ENCODE measurements at places on chromosomes 4 and X. TPM values are rescaled to one million over a fixed set of nuclear protein-coding genes. Genes with fewer than 3 reads are reported as not detected.
A peak's percentile ranks its signal among the peaks of the same experiment; 100 is the strongest.

- DNase-seq: no peak
These were observed 64.1 kb upstream of the PDGFRA start for GRCh38 chr4:54165011-54165410.

DNA sequence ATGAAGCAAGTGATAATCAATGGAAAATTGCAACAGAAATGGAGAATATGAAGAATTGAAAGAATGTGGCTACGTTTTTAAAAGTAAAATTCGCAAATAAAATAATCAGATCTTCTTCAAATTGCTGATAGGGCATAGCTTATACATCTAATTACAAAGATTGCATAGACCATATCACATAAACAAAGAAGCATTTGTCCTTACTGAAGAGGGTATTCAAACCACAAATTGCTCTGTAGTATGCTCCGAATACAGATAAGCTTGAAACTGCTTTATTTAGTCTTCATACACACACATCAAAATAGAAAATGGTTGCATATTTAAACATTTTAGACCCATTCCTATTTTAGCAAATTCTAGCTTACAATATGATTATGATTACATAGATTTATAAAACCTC lies 206.7 kb upstream of the SLIT2 start:
- no peak for DNase-seq

DNA sequence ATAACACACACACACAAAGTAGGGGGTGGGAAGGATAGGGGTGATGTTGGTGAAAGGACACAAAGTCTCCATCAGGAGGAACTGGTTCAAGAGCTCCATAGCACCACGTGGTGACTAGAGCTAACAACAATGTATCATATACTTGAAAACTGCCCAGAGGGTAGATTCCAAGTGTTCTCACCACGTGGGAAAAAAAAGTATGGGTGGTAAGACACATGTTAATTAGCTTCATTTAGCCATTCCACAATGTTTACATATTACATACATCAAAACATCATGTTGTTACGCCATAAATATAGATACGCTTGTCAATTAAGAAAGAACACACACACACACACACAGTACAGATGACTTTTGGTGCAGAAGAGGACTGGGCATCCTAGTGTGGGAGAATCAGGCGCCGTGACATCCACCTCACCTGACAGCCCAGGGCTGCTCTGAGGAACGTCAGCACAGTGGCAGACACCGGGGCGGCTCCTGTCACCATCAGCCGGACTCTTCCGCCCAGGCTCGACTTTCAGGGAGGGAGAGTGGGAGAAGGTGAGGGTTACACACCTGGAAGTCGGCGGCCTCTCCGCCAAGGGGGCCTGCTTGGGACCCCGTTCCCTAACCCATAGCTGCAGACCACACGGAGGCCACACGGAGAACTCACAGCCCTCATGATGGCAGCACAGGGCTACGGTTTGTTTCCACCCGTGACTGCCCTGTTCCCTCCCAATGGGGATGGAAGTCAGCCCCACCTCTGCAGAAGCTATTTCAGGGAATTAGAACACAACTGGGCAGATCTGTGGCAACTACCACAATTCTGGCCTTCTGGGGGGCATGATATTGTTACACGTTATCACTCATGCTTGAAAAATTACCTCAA lies 31.8 kb upstream of the CENPU start:
- DNase-seq: no peak

NRK gene
- not detected for total RNA-seq

DNA sequence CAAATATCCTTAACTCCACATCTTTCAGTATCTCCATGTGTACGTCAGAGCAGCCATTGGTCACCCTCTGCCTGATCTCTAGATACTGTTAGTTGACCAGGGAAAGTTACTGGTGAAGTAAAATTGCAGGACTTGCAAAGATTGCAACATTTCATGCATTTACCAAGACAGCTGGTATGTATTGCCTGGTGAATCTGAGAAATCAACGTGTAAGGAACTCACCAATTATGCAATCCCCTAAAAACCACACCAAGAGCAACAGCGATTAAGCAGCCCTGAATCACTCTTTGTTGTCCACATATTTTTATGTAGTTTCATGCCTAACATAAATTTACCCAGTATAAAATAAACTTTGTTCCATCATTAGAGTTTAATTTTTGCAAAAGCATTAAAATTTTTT lies 271.2 kb downstream of the NLGN4X start:
- no peak for DNase-seq

GRCh38 chrX:111095974-111096895 lies at the start of gene PAK3:
Gene PAK3 (plus strand): TSS chrX:111096191. CDS start chrX:111123104, 26,913 bp downstream.
- DNase-seq: peak; percentile 46

GRCh38 chr4:22091352-22091717 lies 142.8 kb upstream of the KCNIP4 start:
- no peak for DNase-seq

WFS1 gene
- total RNA-seq: 8.2 TPM

Measured in G401 (cell line).